ENCODE measurements at places on chromosomes 12 and 14.

DNA sequence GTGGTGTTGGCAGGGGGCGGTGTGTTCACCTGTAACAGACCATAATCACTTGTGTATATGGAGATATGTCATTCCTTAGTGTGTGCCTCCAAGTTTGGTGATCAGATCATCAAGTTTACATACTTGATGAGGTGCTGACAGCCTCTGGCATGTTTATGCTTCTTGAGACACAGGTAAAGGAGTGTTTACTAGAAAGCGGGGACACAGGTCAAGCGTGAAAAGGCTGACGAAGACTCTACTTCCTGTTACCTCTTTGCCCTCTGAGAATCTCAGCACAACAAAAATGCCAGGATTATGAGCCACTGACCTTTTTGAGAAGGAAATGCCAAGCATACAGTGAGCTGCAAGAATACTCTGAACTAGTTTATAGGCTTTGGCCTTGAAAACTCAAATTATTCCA lies 29.6 kb downstream of the PRDM4 start:
- no peak for DNase-seq

GRCh38 chr12:120159509-120160237 lies 34.8 kb downstream of the GCN1 start:
- DNase-seq: no peak

DNA sequence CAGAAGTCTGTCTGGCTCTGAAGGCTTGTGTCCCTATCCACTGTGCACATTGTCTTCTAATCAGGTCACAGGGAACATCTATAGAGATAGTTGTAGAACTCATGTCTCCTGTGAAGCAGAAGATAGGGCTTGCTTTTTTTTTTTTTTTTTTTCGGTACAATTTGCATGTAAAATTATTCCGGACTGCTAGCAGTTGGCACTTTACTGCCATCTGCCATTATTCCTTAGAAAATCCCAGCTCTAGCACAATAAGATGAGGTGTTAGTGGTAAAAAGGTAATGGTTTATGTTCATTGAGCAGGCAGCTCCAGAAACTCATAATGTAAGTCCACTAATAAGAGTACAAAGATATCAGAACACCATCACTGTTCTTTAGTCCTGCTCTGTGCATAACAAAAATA lies 8.7 kb downstream of the MYRFL start:
- DNase-seq: no peak

DNA sequence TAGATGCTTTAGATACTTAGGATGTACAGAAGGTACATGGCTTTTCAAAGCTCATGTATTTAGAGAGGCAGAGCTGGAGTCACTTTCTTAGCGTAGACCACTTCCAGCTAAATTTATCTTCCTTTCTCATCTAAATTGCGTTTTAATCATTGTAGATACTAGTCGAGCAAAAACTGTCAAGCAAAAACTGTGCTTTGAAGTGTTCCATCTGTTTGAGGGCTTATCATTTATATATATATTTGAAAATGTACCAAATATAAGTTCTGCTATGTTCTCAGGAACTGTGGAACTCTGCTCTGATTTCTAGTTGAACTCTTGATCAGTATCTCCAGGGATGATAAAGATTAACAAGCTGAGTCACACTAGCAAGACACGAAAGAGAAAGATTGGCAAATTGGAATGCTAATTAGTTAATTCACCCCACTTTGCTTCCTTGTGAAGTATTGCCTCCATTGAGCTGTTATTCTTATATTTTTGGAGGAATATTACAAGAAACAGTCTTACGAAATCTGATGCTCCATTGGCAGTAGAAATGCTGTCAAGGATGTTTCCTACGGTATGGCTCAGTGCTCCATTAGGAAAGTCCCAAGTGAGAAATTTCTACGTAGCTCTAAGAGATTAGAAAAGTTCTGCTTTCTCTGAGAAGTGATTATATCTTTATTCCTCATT lies 310.7 kb downstream of the AEBP2 start:
- no peak for DNase-seq

- no peak for DNase-seq
Observed at GRCh38 chr12:11624116-11624515, 25.4 kb upstream of the ETV6 start.

GRCh38 chr12:106582249-106582591 lies 584 bp upstream of the RFX4 start:
- no peak for DNase-seq

- no peak for DNase-seq
Observed at GRCh38 chr14:29648045-29648444, 279.6 kb downstream of the PRKD1 start.

DNA sequence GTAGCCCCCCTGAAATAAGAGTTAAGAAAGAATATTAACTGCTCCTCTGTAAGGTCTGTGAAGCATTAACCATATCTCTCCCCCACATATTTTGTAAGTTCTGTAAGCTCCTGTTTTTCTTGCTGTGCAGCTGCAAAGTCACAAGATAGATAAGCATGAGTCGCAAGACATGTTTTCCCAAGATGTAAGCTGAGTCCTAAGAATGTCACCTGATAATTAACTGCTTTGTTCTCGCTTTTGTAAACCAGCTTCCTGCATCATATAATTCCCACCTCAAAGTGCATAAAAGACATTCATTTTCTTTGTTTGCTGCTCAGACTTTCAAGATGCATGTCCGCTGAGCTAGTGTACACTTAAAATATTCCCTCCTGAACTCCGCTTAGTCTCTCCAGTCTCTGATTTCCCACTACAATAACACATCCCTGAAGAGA lies 27.0 kb upstream of the PHC1 start:
- DNase-seq: no peak

DNA sequence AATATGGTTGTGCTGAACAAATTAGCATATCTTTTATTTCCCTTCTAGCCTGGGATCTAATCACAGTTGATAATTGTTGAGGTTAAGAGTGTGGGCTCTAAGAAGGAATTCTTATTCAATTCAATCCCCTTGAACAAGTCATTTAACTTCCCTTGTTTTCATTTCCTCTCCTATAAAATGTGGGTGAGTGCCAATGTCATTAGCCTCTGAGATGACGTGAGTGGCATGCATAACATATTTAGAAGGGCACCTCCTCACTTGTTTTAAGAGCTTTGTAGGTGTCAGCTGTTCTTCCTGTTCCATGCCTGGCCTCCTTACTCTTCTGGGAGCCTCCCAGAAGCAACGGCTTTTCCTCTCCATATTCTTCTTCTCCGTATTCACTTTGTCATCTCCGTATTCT lies 155.4 kb upstream of the NEDD1 start:
- DNase-seq: no peak

- DNase-seq: no peak
Observed at GRCh38 chr12:84757978-84758377, 154.6 kb downstream of the SLC6A15 start.

DNA sequence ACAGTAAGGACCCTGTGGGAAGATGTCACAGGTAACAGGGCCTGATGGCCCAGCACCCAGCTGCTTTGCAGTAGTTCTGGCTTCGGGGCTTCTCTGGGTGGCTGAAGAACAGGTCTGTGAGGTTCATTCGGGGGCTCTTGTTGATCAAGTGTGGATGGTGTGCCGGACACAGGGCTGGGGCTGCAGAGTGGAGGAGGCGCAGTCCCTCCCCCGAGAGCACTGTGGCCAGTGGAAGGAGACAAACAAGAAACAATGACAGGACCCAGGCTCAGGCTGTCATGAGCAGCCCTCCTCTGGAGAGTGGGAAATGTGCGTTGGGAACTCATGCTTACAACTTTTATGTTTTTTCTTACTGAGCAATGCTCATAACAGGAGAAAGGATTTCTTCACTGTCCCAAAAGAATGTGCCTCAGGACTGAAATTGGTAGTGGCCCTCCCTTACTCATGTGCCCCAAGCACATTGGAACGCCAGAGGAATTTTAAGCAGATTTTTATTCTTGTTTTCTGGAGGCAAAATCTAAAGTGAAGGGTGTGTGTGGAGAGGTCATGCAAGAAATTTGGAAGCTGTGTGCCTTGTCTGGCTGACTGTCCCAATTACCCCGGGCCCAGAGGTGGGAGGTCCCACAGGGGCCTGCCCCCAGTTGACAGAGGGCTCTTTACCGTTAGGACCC lies 233.8 kb downstream of the CACNA1C start:
- DNase-seq: no peak

GRCh38 chr12:56271031-56271430 lies 4.3 kb downstream of the COQ10A start:
- DNase-seq: no peak

GRCh38 chr12:93116632-93117031 lies 187.5 kb upstream of the EEA1 start:
- DNase-seq: no peak

DNA sequence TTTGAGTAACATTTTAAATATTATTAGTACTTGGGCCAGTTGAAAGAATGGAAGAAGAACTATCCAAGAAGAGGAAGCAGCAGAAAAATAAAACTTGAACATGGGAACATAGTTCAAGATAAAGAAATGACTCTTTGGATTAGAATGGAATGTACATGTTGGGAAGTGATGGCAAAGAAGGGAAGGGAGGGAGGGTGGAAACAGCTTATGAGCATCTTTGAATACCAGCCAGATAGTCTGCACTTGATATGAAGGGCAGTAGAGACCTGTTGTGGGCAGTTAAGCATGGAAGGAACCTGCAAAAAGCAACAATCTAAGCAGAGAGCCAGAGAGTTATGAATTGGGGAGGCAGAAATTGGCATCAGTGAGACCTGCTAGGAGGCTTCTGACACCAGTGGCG lies 10.0 kb upstream of the IL22 start:
- no peak for DNase-seq

DNA sequence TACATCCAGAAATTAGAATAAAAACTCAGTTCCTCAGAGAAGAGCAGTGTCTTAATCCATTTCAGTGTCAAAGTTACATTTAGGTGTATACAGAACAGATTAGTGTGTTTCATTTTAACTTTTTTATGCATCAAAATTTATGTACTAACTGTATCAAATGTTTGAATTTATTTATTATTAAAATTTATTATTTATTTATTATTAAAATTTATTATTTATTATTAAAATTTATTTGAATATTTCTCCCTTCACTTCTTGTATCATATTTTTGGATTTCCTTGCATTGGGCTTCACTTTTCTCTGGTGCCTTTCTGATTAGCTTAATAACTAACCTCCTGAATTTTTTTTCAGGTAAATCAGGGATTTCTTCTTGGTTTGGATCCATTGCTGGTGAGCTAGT lies 2.3 kb upstream of the TAS2R14 start:
- DNase-seq: no peak

DNA sequence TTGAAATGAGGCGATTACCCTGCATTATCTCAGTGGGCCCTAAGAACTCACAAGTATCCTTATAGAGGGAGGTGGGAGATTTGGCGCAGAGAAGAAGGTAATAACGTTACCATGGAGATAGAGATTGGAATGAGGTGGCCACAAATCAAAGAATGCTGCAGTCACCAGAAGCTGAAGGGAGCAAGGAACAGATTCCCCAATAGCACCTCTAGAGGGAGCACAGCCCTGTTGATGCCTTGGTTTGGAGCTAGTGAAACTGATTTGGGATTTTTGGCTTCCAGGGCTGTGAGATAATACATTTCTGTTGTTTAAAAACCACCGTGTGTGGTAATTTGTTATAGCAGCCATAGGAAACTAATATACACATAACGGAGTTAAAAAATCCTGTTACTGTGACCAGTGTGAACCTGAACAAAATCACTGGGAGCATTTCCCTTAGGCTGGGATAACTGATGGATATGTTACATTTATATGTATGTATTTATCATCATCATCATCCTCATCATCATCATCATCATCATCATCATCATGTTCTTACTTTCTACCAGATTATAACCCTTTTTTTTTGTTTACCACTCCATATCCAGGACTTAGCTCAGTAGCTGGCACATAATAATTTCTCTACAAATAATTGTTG lies 100.3 kb downstream of the LIN7A start:
- DNase-seq: no peak

GRCh38 chr12:46450279-46450748 lies 77.7 kb upstream of the SLC38A2 start:
- no peak for DNase-seq

DNA sequence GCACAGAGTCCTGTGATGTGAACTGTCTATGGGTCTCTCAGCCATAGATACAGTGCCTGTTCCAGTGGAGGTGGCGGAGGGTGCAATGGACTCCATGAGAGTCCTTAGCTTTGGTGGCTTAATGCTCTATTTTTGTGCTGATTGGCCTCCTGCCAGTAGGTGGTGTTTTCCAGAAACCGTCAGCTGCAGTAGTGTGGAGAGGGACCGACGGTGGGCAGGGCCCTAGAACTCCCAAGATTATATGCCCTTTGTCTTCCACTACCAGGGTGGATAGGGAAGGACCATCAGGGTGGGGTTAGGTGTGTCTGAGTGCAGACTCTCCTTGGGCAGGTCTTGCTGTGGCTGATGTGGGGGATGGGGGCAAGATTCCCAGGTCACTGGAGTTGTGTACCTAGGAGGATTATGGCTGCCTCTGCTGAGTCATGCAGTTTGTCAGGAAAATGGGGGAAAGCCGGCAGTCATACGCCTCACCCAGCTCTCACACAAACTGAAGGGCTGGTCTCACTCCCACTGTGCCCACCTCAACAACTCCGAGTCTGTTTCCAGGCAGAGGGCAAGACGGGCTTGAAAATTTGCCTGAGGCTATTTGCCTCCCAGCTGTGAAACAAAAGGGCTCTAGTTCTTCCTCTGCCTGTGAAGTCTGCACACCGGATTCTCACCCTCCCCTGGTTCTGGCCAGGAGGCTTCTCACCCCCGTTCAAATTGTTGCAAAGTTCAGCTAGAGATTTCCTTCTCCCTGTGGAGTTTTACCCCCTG lies 24.9 kb upstream of the ZDHHC17 start:
- DNase-seq: no peak

- no peak for DNase-seq
Observed at GRCh38 chr12:89135976-89136634, 216.2 kb downstream of the DUSP6 start.

- no peak for DNase-seq
Observed at GRCh38 chr12:85394809-85395208, 114.8 kb downstream of the ALX1 start.

DNA sequence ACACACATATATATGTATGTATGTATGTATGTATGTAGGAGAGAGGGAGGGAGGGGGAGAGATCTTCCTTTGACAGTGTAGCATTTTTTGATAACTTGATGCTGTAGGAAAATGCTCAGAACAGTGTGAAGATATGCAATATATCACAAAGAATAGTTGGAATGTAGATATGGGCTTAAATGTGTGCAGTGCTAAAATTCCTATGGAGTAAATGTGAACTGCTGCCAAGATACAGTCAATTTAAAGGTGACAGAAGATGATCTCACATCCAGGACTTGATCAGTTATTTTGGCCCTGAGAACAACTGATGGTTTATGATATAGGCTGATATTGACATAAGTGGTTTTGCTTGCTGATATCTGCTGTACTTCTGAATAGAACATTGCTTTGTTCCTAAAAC lies 84.2 kb downstream of the DAAM1 start:
- no peak for DNase-seq

GRCh38 chr14:65833267-65833880 lies 420.8 kb downstream of the FUT8 start:
- DNase-seq: no peak

DNA sequence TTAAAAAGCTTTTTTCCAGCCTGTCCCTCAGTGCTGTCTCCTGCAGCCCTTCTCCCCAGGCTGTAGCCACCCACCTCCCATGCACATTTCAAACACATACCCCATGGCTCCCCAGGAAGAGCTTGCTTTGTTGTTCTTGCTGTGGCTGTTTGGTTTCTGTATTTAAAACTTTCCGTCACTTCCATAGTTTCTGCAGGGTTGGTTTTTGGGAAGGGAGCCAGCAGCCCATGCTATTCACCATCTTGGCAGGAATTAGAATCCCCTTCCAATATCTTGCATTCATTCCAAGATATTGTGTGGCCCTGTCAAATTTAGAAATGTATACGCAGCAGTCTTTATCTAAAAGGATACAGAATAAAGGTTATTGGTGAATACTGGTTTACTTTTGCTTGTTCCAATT lies 29.6 kb downstream of the CFAP251 start:
- no peak for DNase-seq

All from urinary bladder (tissue), 4 donors.